Stomach (tissue), 19 donors: ENCODE measurements at places on chromosomes 5 and 9. TPM values are rescaled to one million over a fixed set of nuclear protein-coding genes. Genes with fewer than 3 reads are reported as not detected.
A peak's percentile ranks its signal among the peaks of the same experiment; 100 is the strongest.

DNA sequence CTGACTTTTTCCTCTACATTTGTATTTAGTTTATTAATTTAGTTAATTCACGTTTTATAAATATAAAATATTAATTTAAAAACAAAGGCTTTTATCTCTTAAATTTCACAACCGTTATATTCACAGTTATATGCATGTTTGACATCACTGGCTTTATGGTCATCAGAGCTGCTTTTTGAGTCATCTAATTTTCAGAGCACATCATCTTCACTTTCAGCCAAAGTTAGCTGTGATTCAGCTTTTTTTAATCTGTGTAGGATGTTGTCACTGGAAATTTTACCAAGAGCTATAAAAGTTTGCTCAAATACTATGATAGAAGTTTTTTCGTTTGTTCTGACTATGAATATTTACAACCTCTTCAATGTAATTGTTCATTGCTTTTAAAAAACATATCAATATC is 12.4 kb downstream of the CDC37L1 start:
- H3K36me3 ChIP-seq: peaks cover 67% of the 10 kb centered on the region
- no peaks in the 10 kb centered on the region for H3K27me3 ChIP-seq
- peaks cover 7% of the 10 kb centered on the region for H3K4me1 ChIP-seq
- DNase-seq: no peak
- no peak overlapping the region for H3K27ac ChIP-seq

- DNase-seq: no peak
- H3K36me3 ChIP-seq: no peaks in the 10 kb centered on the region
- peaks cover 42% of the 10 kb centered on the region for H3K4me1 ChIP-seq
Observed at GRCh38 chr5:127758766-127759283, 55.6 kb downstream of the CCDC192 start.

- peaks cover 80% of the 10 kb centered on the region for H3K4me1 ChIP-seq
- no peaks in the 10 kb centered on the region for H3K27me3 ChIP-seq
- H3K36me3 ChIP-seq: no peaks in the 10 kb centered on the region
- H3K4me3 ChIP-seq: no peak overlapping the region
Observed at GRCh38 chr5:132500244-132500930, 9.8 kb upstream of the IRF1 start.

- H3K27ac ChIP-seq: no peak overlapping the region
- DNase-seq: no peak
- no peaks in the 10 kb centered on the region for H3K36me3 ChIP-seq
- no peak overlapping the region for H3K4me3 ChIP-seq
- H3K27me3 ChIP-seq: no peaks in the 10 kb centered on the region
Observed at GRCh38 chr9:69951411-69951810, 92.2 kb upstream of the MAMDC2 start.

DNA sequence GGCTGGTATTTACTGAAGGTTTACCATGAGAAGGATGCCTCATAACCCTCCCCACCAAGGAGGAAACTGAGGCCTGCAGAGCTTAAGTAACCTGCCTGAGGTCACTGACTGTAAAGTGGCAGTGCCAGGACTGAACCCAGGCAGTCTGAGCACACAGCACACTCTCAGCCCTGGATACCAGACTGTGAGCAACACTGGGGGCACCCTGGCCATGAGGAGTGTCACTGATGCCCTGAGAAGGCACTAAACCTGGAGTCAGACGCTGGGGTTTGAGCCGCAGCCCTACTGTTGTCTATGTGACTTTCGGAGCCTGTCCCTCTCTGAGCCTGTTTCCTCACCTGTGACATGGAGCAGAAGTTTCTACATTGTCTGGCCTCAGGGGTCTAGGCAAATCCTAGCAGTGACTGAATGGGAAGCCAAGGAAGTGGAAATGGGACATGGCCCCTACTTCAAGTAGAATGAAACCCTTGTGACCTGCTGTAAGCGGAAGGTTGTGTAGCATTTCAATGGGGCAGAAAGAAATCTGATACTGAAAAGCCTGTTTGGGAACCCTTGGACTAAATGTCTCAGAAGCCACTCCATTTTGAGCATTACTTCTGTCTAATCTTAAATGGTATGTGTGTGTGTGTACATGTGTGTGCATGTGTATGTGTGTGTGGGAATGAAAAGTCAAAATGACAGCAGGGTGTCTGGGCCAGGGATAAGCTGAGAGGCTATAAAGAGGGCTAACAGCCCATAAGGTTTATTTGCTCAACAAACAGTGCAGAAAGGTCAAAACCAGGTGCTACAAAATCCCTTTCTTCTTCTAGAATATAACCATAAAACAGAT is 36.0 kb downstream of the B4GALT1 start:
- peaks cover 86% of the 10 kb centered on the region for H3K4me1 ChIP-seq
- no peak overlapping the region for H3K4me3 ChIP-seq
- DNase-seq: no peak
- peak overlapping the region; percentile 74 for H3K27ac ChIP-seq

DNA sequence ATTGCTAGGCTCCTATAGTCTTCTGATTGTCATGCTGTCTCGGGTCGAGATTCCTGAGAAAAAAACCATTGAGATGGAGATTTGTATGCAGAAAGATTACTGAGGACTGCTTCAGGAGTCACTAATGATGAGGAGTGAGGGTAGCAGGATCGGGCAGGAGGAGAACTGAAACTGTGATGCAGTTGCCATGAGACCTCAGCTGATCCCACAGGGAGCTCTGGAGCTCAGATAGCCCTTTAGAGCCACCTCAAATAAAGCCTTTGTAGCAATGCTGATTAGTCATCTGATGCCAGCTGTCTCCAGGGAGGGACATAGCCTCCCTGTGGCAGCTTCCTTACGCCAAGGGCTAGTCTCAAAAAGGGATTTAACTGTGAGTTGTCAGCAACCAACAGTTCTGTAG is 256.9 kb downstream of the DMAC1 start:
- no peaks in the 10 kb centered on the region for H3K27me3 ChIP-seq
- H3K36me3 ChIP-seq: no peaks in the 10 kb centered on the region
- no peak overlapping the region for H3K4me3 ChIP-seq
- H3K4me1 ChIP-seq: no peaks in the 10 kb centered on the region
- no peak for DNase-seq

GRCh38 chr9:86775718-86776117 is 171.6 kb downstream of the GAS1 start:
- no peak overlapping the region for H3K27ac ChIP-seq
- no peaks in the 10 kb centered on the region for H3K27me3 ChIP-seq
- no peaks in the 10 kb centered on the region for H3K4me1 ChIP-seq
- no peak overlapping the region for H3K4me3 ChIP-seq
- no peaks in the 10 kb centered on the region for H3K36me3 ChIP-seq

DNA sequence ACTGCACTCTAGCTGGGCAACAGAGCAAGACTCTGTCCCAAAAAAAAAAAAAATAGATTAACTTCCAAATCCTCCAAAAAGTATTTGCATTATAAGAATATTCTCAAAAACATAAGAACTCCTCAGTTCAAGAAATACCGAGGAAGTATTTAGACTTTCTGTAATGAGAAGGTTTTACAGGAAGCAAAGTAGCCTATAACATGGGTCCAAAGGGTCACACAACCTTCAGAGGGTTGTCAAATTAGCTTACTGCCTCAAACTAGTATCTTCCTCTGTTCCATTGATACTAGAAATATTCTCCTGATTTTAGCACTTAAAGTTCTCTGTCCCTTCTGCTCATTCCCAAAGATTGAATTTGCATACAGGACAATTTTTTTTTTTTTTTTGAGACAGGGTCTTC is 121.9 kb downstream of the INVS start:
- no peak overlapping the region for H3K27ac ChIP-seq
- H3K36me3 ChIP-seq: peaks cover 3% of the 10 kb centered on the region
- H3K4me1 ChIP-seq: no peaks in the 10 kb centered on the region
- no peaks in the 10 kb centered on the region for H3K27me3 ChIP-seq
- no peak for DNase-seq

- no peak for DNase-seq
- H3K4me1 ChIP-seq: peaks cover 22% of the 10 kb centered on the region
- H3K27ac ChIP-seq: peak overlapping the region; percentile 83
- H3K27me3 ChIP-seq: no peaks in the 10 kb centered on the region
Observed at GRCh38 chr5:73121119-73121463, 716 bp downstream of the TMEM171 start.

DNA sequence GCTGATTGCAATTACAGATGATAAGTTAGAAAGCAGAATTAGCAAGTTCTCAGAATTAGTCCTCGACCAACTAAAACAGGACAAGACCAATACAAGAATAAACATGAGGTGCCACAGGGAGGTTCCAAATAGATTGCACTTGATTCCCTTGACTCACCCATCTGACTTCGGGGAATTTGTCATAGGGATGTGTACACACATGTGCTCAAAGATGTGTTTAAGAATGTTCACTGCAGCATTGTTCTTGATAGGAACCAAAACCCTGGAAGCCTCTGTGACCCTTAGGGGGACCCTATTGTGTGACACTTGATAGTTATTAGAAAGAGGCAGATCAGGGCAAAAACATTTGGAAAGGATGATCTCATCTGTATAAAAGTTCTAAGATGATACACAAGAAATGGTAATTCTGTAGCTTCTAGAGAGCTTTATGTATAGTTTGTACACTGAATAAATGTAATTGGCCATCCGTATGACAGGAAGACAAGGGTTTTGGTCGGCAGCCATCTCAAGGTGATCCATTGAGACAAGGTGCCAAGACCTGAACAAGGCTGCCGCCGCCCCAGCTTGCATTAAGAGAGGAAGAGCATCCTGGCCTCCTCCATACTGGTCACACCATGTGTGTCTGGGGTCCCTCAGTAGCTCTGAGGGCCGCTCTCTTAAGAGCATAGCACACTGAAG is 48.2 kb upstream of the GARNL3 start:
- DNase-seq: no peak
- H3K27me3 ChIP-seq: no peaks in the 10 kb centered on the region
- H3K36me3 ChIP-seq: no peaks in the 10 kb centered on the region
- H3K27ac ChIP-seq: no peak overlapping the region
- H3K4me1 ChIP-seq: no peaks in the 10 kb centered on the region
- no peak overlapping the region for H3K4me3 ChIP-seq

DNA sequence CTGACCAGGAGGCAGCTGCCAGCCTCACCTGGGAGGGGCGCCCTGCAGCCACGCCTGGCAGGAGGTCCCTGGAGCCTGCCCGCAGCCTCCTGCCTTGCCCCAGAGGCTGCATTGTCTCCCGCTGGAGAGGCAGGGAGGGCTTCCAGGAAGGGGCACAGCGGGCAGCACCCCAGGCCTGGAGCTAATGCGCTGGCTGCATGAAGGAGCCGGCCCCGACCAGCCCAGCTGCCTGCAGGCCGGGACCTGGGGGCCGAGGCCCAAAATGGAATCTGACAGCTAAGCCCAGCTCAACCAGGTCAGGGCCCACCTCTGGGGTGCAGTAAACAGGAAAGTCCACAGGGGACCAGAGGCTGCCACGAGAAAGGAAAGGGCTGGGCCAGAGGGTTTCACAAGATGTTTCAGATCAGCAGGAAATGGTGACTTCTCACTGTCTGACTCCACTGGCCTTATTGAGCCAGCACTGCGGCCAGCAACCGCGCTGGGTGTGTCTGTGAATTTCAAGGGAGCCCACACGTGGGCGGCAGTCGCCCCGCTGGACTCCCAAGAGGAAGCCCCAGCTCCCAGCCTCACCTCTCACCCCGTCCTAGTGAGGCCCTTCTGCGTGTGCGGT is 18.6 kb upstream of the NOTCH1 start:
- peaks cover 65% of the 10 kb centered on the region for H3K4me1 ChIP-seq
- H3K4me3 ChIP-seq: no peak overlapping the region
- H3K27ac ChIP-seq: no peak overlapping the region
- no peaks in the 10 kb centered on the region for H3K36me3 ChIP-seq

GRCh38 chr9:91089405-91090129 is 272.2 kb downstream of the AUH start:
- no peak overlapping the region for H3K4me3 ChIP-seq
- H3K27ac ChIP-seq: peak overlapping the region; percentile 35
- DNase-seq: peak; percentile 43
- H3K36me3 ChIP-seq: no peaks in the 10 kb centered on the region
- no peaks in the 10 kb centered on the region for H3K27me3 ChIP-seq

DNA sequence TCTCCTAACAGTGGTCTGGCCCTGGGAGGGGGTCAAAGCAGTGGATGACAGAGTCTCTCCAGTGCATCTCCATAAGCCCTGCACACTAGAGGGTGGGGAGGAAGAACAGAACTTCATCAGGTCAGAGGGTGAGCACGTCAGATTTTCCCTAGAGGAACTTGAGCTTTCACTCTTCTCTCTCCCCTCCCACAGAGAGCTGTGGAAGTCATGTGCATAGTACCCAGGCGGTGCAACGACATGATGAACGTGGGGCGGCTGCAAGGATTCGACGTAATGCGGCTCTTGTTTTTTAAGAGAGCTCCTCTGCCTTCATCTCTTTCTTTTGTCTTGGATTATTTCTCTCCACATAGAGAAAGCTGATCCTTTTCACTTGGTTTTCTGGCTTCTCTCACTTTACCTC is 100.2 kb upstream of the OTULINL start:
- H3K36me3 ChIP-seq: peaks cover 100% of the 10 kb centered on the region
- no peak overlapping the region for H3K4me3 ChIP-seq
- H3K27ac ChIP-seq: no peak overlapping the region
- no peaks in the 10 kb centered on the region for H3K4me1 ChIP-seq

DNA sequence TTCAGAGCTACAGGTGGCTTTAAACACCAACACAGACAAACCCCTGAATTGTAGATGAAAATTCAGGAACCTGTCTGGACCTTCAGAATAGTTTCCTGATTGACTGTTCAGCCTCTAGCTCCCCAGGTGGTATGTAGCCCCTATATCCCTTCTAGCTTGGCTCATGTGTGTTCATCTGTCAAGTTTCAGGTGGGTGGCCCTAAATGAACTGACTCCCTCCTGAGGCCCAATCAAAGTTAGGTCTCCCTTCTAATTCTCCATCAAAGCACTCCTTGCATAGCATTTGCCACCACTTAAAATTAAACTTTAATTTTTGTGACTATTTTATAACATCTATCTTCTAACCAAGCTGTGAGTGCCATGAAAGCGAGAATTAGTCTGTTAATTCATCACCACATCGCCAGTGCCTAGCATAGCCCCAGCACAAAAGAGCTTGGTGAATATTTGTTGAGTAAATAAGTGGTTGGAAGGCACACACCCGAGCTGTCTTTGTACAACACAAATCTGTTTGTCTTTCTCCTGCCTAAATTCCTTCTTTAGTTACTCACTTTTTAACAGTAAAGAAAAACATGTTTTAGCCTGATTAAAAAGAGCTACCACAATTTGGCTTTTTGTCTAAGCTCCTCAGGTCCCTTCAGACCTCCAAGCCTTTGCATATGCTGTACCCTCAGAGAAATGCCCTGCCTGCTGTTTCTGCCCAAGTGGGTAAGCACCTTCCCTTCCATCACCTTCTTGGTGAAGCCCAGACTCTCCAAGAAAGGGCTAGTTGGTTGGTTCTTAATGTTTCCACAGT is 138.1 kb upstream of the HMHB1 start:
- H3K27ac ChIP-seq: no peak overlapping the region
- H3K4me3 ChIP-seq: no peak overlapping the region
- H3K27me3 ChIP-seq: no peaks in the 10 kb centered on the region
- no peaks in the 10 kb centered on the region for H3K4me1 ChIP-seq
- DNase-seq: peak; percentile 29

UGT3A2 gene
- not detected for polyA plus RNA-seq

SEMA5A gene
- polyA plus RNA-seq: 0.78 TPM

SLC45A2 gene
- polyA plus RNA-seq: 0.46 TPM

ARL10 gene
- polyA plus RNA-seq: 0.31 TPM

UNC5A gene
- 0.08 TPM for polyA plus RNA-seq

KDM4C gene
- 13.0 TPM for polyA plus RNA-seq

CCIN gene
- polyA plus RNA-seq: not detected

SPINK13 gene
- polyA plus RNA-seq: 9.3 TPM

KCNV2 gene
- polyA plus RNA-seq: not detected

AGXT2 gene
- not detected for polyA plus RNA-seq
